ENCODE measurements at places on chromosomes 2 and 18.

DNA sequence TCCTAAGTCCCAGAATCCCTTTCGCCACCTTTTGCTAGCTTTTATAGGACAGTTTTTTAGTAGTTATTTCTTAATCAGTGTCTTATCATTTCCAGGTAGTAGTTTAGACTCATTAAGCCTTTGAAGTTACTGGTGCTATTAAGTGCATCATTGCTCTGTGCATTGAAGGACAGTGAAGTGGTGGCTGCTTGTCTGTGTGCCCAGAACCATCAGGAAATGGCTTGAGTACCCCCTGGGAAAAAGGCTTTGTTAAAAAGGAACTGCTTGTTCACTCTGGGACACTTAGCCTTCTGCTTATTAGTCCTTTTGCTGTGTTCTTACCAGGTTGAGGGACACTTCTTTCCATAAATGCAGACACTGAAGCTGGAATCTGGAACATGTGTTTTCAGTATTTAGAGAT lies 30.0 kb downstream of the DTNA start:
- no peak for DNase-seq

DNA sequence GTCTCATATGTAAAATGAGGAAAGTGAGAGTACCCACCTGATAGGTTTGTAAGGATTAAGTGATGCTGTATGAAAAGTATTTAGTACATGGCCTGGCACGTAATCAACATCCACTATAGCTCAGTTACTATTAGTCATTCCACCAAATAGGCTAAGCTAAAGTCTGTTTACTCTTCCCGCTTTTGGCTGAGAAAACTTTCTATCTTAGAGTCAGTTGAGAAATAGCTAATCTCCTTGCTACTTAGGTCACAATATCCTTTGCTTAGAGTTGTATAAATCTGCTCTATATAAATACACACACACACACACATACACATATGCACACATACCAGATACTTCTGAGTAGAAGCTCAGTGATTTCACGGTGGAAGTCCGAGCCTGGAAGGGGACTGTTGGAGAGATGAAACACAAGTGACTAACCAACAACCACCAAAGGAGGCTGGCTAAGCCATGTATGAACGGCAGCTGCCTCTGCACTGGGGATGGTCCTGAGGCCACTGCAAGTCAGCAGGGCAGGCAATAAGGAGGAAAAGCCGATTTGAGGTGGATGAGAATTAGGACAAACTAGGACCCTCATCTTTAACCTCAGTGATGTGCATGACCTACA lies 104.6 kb upstream of the EPHA4 start:
- DNase-seq, result no peak

- DNase-seq, result peak; percentile 13
Observed at GRCh38 chr18:26468931-26469340, 79.4 kb downstream of the KCTD1 start.

GRCh38 chr2:169509298-169509885 lies at the start of gene KLHL41:
KLHL41 (plus strand) TSS chr2:169509702; CDS start chr2:169509779, 77 bp downstream.
- DNase-seq, result peak; percentile 43

DNA sequence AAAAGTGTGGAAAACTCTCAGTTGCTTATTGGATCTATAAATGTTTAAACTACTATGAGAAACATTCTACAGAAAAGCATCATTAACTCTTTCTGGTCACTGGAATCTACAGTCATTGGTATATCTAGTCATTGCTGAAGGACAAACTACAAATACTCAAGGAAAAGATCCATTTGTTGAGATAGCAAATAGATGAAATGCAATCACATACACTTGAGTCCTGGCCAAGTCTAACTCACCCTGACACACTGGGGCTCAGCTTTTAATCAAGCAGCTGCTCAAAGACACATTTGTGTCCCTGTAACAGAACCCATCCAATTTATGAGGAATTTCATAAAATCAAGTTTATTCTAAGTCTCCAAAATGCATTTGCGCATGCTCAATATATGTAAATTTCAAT lies 68.7 kb downstream of the CDH2 start:
- DNase-seq, result no peak

GRCh38 chr2:59112258-59112657 lies 871.1 kb upstream of the FANCL start:
- DNase-seq, result no peak

DNA sequence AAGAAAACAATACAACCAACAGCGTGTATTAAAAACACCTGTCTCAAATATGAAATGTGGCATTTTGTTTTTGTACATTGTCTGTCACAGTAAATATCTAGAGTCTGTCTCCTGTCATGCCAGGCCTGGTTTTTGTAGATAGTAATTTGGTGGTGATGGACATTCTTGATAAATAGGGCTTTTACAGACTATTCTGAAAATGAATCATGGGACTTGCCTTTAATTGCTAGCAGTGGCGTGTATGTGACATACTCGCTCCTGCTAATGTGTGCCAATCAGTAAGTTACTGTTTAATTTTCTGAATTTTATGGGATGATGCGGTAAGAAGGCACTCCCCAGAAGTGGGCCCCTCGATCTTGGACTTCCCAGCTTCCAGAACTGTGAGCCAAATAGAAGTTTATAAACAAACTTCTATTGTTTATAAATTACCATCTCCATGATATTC lies 83.7 kb downstream of the TANC1 start:
- DNase-seq, result no peak

DNA sequence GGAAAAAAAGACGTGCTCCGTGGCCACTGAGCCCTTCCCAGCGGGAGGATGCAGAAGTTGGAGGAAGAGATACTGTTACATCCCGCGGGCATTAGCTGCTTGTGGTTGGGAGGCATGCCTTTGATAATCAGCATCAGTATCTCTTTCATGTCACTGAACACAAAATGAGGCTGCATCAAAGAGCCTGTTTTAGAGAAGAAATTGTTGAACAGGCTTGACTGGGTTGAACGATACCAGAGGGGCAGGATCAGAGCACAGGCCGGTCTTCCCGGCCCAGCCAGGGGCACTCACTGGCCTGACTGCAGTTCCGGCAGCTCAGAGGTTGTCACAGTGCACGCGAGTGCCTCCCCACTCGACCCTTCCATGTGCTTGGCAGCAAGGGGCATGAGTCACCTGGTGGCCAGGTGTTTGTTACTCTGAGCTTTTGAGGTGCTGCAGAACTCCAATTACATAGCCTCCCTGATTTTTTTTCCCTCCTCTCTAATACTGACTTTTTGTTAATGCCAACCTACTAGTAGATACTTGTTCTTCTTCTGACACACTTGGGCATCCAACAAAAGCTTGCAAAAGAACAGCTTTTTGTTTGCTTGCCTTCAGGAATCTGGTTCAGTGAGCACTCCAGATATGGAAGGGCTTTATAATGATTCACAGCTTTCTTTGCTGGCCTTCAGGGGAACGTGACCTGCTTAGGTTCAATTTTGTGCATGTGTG lies 121.6 kb downstream of the VAPA start:
- no peak for DNase-seq

- DNase-seq, result no peak
Observed at GRCh38 chr18:78601349-78601748, 378.3 kb upstream of the SALL3 start.

DNA sequence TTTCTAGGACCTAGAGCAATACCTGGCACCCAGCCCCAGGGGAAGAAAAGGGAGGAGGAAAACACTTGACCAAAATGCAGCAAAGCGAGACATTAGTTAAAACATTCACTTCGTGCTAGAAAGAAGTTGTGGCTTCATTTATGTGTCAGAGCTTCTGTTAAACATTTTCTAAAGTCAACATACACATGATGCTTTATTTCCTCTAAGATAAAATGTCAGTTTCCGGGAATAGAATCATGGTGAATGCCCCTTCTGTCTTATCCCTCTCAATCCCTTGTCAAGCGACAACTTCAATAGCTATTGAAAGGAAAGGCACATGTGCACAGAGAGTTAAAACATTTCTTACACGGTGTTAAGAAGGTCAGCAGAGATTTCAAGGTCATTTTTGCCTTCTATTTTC lies 404.6 kb upstream of the CWC22 start:
- DNase-seq, result no peak
